ENCODE measurements at places on chromosomes 11 and 22.

GRCh38 chr11:68661014-68661413, 23.3 kb upstream of the GAL start:
- no peak for DNase-seq

GRCh38 chr11:94574193-94574961, 7.2 kb downstream of the PIWIL4 start:
- no peak for DNase-seq

DNA sequence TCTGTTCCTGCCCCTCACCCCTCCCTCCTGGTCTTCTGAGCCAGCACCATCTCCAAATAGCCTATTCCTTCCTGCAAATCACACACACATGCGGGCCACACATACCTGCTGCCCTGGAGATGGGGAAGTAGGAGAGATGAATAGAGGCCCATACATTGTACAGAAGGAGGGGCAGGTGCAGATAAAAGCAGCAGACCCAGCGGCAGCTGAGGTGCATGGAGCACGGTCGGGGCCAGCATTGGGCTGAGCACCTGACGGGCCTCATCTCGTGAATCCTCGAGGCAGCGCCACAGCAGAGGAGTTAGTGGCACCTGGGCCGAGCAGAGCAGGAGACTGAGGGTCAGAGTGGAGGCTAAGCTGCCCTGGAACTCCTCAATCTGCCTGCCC, 941.8 kb downstream of the BRD1 start:
- no peak for DNase-seq

DNA sequence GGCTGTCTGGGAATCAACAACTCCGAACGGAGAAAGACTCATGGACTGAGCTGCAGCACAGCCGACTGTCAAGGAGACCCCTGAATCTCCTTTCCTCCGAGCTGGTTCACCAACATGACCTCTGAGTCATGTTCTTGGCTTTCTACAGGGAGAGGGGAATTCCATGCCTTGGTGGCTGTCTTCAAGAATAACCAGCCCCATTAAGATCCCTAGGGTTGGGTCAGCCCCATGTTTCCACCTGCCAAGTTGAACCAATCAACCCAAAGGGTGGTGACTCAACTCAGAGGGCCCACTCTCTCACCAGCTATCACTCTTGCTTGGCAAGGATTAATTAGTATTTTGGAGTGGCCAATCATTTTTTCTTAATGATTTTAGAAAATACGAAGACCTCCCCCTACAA, 28.3 kb upstream of the IGSF22 start:
- no peak for DNase-seq

DNA sequence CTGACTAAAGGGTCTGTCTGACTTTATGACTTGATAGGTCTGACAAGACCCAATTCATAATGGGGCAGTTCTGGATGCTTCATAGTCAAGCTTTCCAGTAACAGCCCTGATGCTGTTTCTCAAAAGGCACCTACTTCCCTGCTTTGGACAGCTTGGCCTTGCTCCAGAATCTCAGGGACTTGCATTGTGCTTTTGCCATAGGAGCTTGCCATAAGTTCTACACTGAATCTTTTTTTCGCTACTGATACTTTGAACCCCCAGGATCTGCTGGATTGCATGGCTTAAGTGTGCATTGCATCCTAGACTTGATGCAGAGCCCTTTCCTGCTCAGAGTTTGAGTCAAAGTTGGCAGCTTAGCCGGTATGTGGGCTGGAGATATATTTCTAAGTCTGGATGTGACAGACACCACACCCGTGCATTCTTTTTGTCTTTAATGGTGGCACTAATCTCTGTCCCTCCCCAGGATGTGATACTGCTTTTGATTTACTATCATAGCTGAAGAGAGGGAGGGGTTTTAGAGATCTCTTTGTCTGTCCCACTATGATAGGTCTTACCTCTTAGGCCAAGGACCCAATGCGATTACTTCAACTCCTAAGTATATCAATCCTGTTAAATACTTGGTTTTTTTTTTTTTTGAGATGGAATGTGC, 16.9 kb upstream of the SLC3A2 start:
- no peak for DNase-seq

DNA sequence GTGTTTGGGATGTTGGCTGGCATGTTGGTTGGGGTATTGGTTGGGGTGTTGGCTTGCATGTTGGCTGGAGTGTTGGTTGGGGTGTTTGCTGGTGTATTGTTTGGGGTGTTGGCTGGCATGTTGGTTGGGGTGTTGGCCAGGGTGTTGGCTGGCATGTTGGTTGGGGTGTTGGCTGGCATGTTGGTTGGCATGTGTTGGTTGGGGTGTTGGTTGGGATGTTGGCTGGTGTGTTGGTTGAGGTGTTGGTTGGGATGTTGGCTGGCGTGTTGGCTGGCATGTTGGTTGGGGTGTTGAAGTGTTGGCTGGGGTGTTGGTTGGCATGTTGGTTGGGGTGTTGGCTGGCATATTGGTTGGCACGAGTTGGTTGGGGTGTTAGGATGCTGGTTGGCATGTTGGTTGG, 24.5 kb downstream of the OTUB1 start:
- DNase-seq, result no peak

DNA sequence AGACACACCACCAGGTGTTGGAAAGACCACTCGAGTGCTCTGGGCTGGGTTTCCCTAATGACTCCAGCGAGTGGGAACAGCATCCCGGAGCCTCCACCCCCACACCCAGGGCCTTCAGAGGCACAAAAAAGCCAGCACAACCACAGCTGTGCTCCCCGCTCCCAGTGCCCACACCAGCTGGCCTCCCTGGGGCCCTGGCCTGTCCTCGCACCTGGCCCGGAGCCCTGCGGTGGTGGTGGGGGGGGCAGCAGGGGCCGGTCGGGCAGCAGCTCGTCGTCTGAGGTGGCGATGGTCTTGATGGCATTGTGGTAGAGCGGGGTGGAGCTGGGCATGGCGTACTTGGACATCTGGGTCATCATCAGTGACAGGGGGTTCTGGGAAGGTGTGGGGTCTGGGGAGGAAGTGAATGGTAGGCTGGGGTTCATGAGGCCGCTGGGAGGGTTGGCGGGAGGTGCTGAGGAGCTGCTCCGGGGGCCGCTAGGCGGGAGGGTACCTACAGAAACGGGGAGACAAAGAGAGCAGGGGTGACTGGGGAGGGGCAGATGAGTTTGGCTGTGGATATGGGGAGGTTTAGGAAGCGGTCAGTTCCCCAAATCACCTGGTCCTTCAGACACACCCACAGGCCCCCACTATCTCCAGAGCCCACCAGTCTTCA, 16.1 kb downstream of the CXCR5 start:
- no peak for DNase-seq

DNA sequence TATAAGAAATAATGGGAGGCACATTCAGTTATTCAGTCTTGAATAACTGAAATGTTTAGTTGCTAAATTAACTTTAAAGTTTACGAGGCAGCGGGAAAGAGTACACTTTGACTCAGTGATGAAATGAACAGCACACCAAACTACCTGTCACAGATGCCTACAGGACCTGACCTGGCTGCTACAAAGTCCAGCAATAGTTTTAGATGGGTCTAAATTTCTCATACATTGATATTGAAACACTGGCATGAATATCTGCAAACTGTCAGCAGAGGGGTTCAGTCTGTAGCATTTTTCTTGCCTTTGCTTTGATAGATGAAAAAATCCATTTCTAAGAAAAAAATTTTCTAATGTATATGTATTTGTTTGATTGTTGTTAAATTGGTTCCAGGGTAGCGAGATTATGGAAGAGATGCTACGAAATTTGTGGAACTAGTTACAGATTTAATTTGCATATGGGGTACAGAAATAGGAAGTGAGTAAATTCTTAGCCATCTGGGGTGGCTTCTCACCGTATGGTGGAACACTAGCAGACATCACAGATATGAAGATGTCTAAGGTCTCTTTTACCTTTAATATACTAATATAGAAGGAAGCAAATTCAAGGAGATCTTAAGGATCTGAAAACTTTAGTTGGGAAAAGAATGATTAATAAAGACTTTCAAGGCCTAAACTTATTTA, 20.8 kb upstream of the GAB2 start:
- no peak for DNase-seq

DNA sequence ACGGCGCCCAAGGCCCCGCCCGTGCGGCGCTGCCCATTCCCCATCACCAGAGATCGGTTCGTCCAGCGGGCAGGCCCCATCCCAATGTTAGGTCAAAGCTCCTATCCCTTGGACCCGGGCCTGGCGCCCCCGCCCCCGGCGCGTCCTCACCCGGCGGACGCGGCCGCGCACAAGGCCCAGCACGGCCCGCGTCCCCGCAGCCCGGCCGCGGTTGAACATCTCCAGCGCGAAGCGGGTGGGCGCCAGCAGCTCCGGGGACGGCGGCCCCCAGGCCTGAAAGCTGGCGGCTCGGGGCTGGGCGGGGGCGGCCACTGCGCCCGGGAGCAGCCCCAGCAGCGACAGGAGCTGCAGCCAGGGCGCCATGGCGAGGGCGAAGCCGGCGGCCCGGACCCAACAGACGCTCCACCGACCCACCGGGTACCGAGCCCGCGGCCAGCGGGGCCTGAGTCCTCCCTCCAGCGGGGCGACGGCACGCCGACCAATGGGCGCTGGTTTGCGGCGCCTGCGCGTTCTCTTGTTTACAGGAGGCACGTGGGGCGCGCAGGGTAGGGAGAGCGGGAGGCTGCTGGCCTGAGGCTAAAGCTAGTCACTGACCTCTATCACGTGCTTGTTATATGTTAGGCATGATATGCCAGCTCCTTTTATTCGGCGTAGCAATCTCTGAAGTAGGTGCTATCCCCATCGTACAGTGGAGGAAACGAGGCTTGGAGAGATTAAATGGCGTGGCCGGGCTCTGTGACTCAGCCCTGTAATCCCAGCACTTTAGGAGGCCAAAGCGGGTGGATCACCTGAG, at the start of gene CTSF:
CTSF (minus strand) TSS at position 483 of the 793 bp plus-strand sequence; CDS start at position 363, 120 bp downstream.
- DNase-seq, result peak; percentile 61
